Right cardiac atrium (tissue), 5 donors: ENCODE measurements at places on chromosomes 2 and 18.

DNA sequence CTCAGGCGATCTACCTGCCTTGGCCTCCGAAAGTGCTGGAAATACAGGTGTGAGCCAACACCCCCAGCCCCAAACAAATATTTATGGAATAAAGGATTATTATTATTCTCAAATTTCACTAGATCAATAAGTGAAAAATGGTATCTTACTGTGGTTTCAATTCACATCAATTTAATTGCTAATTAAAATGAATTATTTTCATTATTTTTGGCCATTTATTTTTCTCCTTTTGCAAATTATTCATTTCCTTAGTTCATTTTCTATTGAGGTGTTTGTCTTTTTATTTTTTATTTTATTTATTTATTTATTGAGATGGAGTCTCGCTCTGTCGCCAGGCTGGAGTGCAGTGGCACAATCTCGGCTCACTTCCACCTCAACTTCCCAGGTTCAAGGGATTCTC, 11.9 kb upstream of the HS6ST1 start:
- no peak for DNase-seq

DNA sequence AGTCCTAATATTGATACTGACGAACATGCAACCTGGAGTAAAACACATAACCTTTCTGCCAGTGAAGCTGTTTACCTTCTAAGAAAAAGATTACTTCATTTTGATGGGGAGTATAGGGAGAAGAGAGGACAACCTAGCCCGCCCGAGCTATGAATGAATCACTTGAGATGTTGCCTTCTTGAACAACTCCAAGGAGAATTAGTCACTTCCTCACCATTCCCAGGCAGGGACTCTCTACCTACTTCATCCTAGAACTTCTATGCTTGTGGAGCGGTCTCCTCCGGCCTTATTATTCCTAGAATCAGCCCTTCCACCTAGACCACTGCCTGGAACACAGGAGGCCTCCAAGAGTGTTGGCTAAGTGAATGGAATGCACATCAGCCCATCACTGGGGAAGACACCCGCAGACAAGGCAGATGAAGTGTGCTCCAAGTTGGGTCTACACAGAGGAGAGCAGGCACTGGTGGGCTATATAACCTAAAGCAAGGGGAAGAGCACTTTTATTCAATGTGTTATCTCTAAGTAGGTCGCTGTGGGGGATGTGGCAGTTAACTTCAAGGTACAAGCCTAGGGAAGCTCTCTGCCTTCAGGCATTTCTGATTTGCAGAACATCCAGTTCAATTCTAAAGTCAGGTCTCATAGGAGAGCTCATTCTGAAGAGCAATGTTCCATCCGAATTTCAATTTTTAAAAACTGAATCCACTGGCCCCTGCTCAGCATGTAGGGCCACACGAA, 57.4 kb downstream of the STK39 start:
- DNase-seq = no peak

DNA sequence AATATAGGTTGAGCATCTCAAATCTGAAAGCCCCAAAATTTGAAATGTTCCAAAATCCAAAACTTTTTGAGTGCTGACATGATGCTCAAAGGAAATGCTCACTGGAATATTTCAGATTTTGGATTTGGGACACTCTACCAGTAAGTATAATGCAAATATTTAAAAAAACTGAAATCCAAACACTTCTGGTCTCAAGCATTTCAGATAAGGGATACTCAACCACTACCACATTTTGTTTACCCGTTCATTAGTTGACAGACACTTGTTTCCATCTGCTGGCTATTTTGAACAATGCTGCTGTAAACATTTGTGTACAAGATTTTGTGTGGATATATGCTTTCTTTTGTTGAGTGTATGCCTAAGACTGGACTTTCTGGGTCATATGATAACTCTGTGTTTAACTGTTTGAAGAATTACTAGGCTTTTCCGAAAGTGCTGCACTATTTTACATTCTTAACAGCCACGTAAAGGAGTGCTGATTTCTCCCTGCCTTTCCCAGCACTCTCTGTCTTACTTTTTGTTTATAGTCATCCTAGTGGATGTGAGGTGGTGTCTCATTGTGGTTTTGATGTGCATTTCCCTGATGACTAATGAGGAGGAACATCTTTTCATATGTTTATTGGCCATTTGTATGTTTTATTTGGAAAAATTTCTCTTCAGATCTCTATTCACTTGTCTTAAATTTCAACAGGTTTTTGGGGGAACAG, 19.5 kb upstream of the DCDC2C start:
- no peak for DNase-seq

DNA sequence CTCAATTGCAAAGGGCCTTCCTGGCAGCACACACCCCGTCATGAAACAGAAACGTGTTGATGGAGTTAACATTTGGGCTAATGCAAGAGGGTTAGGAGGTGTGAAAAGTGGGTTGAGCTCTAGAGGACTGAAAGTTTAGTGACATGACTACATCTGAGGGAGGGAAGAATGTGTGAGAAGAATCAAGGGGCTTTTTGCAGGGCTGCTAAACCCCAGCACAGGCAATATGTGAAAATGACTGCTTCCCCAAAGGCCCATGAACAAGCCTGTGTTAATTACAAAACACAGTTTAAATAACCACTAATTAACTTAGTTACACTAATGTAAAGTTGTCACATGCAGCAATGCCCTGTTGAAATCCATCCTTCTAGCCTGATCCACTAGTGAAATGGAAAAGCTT, 63.4 kb upstream of the PEX13 start:
- no peak for DNase-seq

DNA sequence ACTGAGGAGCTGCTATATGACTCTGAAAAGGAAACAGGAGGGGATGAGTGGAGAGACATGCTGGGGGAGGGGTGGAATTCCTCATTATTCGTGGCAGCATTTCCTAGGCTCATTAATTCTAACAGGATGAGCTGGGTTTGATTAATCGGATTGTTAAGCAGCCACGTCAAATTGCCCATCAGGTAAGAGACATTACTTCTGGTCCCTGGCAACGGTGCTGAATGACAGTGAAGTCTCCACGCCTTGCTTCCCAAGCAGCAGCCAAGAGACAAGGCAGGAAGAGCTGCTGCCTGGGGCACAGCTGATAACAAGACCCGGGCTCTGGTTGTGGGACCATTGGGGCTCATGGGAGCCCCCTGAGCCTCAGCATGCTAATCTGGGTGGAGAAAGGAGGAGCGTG, 86.6 kb downstream of the MARCHF4 start:
- DNase-seq = no peak

DNA sequence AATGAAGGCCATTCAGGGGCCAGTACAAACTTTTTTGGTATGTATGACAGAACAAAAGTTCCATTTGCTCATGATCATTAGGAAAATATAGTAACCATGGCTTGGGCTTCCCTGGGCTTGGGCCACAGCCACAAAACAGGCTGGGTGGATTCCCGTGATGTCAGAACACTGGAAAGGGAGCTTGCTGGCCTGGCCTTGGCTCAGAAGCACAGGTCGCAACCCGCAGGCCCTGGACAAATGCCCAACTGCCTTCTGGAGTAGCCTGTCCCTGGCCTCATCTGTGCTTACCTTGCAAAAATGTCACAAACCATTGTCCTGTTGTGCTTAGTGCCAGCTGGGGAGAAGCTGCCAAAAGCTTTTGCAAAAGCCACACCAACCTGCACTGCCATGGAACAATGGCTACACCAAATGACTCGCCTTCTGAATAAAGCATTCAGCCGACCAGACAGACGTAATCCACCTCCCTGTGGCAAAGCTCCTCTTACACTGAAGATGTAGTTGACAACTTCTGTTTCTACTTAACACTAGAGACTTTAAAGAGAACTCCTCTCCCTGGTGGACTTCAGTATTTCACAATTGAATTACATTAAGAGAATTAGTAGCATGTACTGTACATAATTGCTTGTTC, 125.5 kb downstream of the ANKRD44 start:
- peak; percentile 91 for DNase-seq

DNA sequence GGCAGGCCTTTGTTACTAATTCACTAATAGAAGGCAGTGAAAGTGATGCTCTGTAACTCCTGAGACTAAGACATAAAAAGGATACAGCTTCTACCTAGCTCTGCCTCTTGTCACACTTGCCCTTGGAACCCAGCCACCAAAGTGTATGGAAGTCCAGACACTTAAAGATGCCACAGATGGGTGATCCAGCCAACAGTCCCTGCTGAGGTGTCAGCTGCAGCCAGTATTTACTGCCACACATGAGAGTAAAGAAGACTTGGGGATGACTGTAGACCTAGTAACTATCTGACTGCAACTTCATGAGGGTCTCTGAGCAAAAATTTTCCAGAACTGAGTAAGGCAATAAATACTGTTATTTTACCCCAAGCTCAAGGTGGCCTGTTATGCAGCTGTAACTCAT, 8.8 kb downstream of the IMMT start:
- DNase-seq = peak; percentile 43

DNA sequence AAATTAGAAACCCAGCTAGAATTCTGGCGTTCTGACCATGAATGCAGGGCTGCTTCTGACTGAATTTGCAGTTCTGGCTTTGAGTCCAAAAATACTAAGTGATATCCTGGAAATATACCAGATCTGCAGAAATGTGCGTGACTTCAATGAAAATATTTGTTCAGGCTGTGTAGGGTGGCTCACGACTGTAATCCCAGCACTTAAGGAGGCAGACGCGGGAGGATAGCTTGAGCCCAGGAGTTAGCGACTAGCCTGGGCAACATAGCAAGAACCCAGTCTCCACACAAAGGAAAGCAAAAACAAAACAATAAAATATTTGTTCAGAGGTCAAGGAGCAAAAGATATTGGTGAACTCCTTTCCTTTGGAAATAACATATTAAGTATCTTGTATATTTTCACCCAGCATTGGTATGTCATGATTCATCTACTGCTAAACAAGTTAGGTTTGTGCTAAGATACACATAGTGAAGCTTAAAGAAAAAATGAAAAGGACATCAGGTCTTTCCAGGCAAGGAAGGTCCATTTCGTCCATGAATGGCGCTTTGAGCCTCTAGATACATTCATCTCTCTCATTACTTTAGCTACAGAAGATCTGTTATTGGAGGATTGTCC, 239.2 kb downstream of the CMPK2 start:
- no peak for DNase-seq

DNA sequence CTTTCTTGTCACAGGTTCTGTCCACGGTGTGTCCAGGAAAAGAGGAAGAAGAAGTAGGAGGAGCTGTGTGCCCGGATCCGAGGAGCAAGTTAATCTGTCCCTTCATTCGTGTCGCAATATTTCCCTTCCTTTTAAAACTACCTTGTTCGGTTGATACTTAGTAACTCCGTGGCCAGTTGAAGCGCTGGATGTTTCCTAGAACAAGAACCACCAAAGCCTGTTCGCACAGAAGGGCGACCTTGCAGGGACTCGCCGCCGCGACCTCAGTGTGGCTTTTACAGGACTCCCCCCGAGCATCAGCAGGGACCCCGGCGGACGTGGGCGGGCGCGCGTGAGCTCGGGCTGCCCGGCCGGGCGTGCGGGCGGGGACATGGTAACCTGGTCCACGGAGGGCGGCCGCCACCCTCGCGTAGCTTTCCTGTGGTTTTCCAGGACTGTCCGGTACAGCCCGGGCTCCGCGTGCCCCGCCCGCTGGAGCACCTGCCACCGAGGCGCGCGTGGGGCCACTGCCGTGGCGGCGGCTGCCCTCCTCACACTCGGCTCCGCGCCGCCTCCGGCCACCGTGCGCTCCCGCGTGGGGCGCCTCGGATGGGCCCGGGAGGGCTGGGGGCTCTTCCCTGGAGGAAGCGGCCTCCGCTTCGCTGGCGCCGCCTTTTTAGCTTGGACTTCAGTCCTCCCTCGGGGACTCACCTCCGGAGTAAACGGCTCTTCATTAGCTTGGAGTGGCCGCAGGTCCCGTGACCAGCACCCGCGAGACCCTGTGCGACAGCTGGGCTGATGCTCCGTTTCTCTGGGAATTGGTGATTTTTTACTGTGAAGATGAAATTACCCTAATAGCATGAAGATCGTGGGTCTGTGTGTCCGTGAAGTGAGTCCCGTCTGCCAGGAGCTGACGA, 9.2 kb upstream of the D2HGDH start:
- no peak for DNase-seq

GRCh38 chr2:128469875-128470274, 151.2 kb upstream of the HS6ST1 start:
- no peak for DNase-seq

GRCh38 chr2:235958931-235959410, 209.2 kb downstream of the GBX2 start:
- no peak for DNase-seq

- no peak for DNase-seq
Observed at GRCh38 chr2:144580521-144581161, 60.7 kb upstream of the ZEB2 start.

DNA sequence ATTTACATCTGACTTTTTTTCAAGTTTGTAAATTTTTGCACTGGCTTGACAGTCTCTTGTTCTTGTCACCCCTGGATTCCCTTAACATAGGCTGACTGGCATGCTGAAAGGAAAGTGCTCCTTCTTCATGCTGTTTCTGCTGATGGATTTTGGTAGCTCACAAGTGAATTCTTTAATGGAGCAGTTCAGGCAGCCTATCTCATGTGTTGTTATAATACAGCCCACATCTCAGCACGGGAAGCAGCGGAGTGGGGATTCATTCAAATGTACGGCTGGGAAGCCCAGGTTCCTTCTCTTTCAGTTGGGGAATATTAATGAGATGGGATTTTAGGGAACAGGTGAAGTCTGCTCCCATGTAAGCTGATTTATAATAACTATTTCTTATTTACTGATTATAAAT, 142.8 kb downstream of the CD8B2 start:
- DNase-seq = no peak

GRCh38 chr2:150750720-150751119, 263.3 kb upstream of the RND3 start:
- no peak for DNase-seq

DNA sequence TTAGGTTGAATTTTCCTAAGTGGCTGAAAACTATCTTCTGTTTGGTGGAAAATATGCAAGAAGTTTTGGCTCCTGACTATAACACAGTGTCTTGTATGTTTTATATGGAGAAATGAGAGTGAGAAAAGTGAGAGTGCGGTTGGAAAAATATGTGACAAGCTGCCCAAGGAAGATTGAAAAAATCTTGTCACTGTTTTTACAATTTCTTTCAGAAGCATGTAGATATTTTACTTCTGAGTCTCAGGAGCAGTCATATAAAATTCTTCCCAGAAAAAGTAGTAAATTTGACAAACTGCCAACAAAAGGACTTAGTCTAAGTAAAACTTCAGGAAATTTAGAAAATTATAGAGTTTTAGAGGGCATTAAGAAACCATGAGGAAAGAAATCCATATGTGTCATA, 19.4 kb upstream of the RMND5A start:
- no peak for DNase-seq

DNA sequence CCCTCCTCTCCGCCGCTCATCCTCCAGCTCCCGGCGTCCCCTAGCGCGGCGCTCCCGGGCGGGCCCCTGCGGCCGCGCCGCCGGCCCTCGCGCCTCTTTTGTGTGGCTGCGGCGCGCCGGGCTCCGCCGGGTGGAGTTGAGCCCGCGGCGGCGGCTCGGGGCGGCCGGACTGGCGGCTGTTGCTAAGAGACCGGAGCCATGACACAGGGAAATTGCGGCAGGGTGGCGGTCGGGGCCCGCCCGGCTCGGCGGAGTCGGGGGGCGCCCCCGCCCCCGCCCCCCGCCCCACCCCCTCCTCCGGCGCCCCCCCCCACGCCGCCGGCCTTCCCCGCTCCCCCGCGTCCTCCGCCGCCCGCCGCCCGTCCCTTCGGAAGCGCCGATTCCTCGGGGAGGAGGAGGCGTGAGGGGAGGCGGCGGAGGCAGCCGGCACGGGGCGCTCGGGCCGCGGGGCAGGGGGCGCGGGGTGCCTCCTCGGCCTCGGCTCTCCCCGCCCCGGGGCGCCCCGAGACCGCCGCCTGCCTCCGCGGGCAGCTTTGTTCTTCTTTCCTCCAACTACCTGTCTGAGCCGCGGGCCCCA, at the start of gene TMEM200C:
Gene TMEM200C, minus strand, starts transcription at position 224 of the 577 bp plus-strand sequence. CDS start 3,459 bp downstream, outside the sequence.
- DNase-seq = peak; percentile 60
